ENCODE measurements at places on chromosomes 7 and 10.

DNA sequence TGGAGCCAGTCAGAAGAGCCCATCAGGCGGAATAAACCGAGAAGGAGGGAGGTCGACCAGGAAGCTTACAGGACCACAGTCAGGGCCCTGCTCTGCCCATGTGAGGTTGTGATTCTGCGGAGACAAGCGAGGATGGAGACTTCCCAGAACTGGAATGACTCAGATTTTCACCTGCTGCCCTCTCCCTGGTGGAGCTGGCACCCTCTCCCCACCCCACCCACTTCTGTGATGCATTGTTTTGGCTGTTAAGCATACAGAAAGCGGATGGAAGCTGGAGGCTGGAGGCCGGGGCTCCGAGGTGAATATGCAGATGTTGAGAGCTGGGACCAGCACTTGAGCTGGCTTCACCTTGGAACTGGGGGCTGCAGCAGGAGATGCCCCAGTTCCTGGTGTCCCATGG, 57.4 kb downstream of the NPTX2 start:
- DNase-seq = no peak

DNA sequence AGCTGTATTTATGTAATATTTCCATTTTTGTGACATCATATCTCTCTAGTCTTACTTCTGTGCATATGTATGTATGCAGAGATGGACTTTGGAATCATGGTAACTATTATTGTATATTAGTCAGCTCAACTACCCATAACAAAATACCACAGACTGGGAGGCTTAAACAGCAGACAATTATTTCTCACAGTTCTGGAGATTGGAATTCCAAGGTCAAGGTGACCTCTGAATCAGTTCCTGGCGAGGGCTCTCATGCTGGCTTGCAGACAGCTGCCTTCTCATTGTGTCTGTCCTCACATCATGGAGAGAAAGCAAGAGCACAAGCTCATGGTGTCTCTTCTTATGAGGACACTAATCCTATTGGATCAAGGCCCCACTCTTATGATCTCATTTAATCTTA, 79.1 kb downstream of the RAMP3 start:
- DNase-seq = no peak

DNA sequence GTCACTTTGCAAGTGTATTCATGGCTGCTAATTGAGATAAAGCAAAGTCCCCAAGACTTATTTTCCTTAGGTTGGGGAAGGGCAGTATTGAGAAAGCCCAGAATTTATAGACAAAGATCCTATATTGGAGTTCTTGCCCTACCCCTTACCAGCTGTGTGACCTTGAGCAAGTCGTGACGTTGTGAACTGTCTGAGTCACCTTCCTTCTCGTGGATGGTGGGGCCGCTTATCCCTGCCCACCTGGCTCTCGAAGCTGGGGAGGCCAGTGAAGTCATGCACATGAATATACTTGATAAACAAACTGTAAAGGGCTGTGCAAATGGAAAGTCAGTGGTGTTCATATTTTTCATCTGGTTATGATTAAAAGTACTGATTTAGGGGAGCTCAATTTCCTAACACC, 127.4 kb downstream of the TACC2 start:
- no peak for DNase-seq

DNA sequence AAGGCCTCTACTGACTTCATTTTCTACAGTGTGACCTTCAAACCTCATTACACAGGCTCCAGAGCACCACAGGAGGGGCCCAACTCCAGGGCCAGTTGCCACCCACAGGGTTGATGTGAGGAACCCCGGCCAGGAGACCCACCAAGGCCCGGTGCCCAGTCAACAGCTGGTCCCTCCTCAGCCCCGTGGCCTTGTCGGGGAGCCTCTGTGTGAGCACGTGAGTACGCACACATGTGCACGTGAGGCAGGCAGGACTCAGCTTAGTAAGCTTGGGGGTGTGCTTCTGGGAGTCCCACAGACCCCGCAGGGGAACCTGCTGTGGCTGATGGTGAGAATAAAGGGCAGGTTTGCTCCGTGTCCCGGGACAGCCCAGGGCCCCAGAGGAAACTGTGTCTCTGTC, 104.5 kb downstream of the VIPR2 start:
- no peak for DNase-seq

DNA sequence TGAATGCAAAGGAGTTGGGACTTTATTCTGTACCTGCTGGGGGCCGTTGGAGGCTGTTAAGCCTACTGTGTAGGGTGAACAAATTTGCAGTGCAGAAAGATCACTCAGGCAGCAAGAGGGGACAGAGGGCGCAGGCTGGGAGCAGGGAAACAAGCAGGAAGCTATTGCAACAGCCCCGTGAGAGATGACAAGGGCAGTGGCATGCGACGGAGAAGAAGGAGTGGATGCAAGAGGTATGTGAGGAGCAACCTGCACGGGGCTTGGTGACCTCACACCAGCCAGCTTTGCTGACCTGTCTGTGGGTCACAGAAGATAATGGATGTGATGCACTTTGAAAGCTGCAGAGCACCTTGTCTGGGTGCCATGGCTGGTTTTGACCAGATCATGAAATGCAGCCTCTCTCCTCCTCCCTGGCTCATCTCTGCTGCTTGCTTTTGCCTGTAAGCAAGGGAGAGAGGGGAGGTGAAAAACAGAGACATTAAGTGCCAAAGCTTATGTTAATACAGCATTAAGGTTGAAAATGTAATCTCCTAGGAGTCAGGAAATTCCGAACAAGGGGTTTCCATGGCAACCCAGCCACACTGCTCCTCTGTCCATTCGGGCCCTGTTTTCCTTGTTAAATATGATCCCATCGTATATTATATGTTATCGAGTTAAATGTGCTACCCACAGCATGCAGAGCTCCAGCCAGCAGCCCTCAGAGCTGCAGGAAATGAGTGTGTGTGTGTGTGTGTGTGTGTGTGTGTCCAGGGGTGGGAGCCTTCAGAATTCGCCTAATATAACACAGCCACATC, 314.3 kb upstream of the ZMIZ1 start:
- no peak for DNase-seq

DNA sequence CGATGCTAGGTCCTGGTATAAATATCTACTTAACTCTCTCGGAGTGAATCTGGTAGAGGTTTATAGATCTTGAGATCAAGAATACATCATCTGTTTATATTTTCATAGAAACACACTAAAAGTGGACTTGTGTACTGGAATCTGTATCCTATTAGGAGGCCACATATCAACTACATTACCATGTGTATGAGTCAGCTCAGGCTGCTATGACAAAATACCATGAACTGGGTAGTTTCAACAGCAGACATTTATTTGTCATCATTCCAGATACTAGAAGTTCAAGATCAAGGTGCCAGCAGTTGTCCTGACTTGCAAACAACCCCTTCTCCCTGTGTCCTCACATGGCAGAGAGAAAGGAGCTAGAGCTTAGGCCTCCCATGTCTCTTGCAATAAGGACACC, 113.9 kb upstream of the PFKP start:
- DNase-seq = no peak

GRCh38 chr10:107728807-107729206, 564.3 kb upstream of the SORCS1 start:
- no peak for DNase-seq

- no peak for DNase-seq
Observed at GRCh38 chr7:70608229-70608628, 523.7 kb upstream of the GALNT17 start.

GRCh38 chr10:91389636-91390512, 20.3 kb upstream of the HECTD2 start:
- no peak for DNase-seq

All from stimulated activated CD4-positive, alpha-beta T cell treated with anti-CD3 and anti-CD28 coated beads, TNF-alpha, amount 100 ng/mL, for 4 hours (primary cell).